ENCODE measurements at places on chromosomes 4 and X. TPM values are rescaled to one million over a fixed set of nuclear protein-coding genes. Genes with fewer than 3 reads are reported as not detected.

GRCh38 chrX:129659141-129659540, 4.4 kb upstream of the APLN start:
- H3K27me3 ChIP-seq = no peaks in the 10 kb centered on the region
- H3K36me3 ChIP-seq = no peaks in the 10 kb centered on the region
- no peaks in the 10 kb centered on the region for H3K4me1 ChIP-seq
- H3K4me3 ChIP-seq = no peak overlapping the region
- no peak overlapping the region for H3K27ac ChIP-seq
- no peak for DNase-seq

DNA sequence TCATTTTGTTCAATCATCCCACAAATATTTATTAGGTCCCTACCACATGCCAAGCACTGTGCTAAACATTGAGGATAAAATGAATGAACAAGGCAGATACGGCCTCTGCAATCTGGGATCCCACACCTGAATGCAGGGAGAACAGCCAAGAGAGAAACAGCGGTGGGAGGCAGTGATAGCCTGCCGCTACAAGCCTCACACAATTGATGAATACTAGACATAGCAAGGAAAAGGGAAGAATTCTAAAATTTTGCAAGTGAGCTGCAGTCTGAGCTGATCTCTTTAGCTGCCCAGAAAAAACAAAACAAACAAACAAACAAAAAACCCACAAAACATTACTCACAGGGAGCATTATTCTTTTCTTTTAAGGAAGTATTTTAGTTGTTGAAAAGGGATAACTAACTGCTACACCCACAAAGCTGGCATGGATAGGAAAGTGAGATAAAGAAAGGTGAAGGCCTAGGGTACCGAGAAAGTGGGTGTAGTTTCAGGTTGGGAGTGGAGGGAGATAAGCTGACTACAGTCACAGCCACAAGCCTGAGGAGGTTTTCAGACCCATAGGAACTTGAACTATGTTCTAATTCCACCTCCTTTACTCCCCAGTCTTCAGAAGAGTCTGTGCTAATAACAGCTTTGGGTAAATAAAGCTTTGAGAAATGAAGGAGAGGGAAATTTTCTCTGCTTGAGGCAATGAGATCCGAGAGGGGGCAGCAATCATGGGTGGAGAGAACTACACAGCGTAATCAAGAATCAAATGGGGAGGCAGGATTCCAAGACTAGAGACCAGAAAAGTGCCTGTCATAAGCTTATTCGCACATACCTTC, 85.4 kb downstream of the SH3RF1 start:
- H3K4me1 ChIP-seq = peaks cover 5% of the 10 kb centered on the region
- no peak overlapping the region for H3K27ac ChIP-seq
- no peak overlapping the region for H3K4me3 ChIP-seq
- no peaks in the 10 kb centered on the region for H3K36me3 ChIP-seq
- peaks cover 5% of the 10 kb centered on the region for H3K27me3 ChIP-seq

GRCh38 chr4:130534651-130535050, 1438.7 kb downstream of the C4orf33 start:
- H3K4me1 ChIP-seq = no peaks in the 10 kb centered on the region
- H3K4me3 ChIP-seq = no peak overlapping the region
- no peak for DNase-seq
- H3K27ac ChIP-seq = no peak overlapping the region
- H3K36me3 ChIP-seq = no peaks in the 10 kb centered on the region

Gene TRIM61
- 0.34 TPM for total RNA-seq

Gene BRS3
- not detected for total RNA-seq

GRCh38 chrX:132090403-132091159, 37.2 kb downstream of the FRMD7 start:
- H3K4me1 ChIP-seq = no peaks in the 10 kb centered on the region
- no peaks in the 10 kb centered on the region for H3K27me3 ChIP-seq
- H3K36me3 ChIP-seq = no peaks in the 10 kb centered on the region

GRCh38 chr4:8419222-8420041, 21.1 kb downstream of the ACOX3 start:
- no peak overlapping the region for H3K4me3 ChIP-seq
- H3K4me1 ChIP-seq = peaks cover 4% of the 10 kb centered on the region
- peaks cover 4% of the 10 kb centered on the region for H3K27me3 ChIP-seq
- no peak for DNase-seq

- H3K4me3 ChIP-seq = no peak overlapping the region
- no peaks in the 10 kb centered on the region for H3K4me1 ChIP-seq
- H3K27me3 ChIP-seq = no peaks in the 10 kb centered on the region
- no peak overlapping the region for H3K27ac ChIP-seq
- H3K36me3 ChIP-seq = no peaks in the 10 kb centered on the region
- no peak for DNase-seq
Measured at GRCh38 chrX:123108513-123109427, 75.3 kb upstream of the GRIA3 start.

Gene PITX2
- 1.3 TPM for total RNA-seq

Gene TLR6
- total RNA-seq = not detected

- H3K27ac ChIP-seq = no peak overlapping the region
- no peaks in the 10 kb centered on the region for H3K27me3 ChIP-seq
- H3K4me1 ChIP-seq = no peaks in the 10 kb centered on the region
- no peak for DNase-seq
Measured at GRCh38 chrX:101057093-101057714, 5.3 kb upstream of the TRMT2B start.

- no peak for DNase-seq
- no peaks in the 10 kb centered on the region for H3K36me3 ChIP-seq
- H3K27me3 ChIP-seq = no peaks in the 10 kb centered on the region
- no peaks in the 10 kb centered on the region for H3K4me1 ChIP-seq
- H3K4me3 ChIP-seq = no peak overlapping the region
Measured at GRCh38 chrX:11722304-11722703, 35.7 kb upstream of the MSL3 start.

DNA sequence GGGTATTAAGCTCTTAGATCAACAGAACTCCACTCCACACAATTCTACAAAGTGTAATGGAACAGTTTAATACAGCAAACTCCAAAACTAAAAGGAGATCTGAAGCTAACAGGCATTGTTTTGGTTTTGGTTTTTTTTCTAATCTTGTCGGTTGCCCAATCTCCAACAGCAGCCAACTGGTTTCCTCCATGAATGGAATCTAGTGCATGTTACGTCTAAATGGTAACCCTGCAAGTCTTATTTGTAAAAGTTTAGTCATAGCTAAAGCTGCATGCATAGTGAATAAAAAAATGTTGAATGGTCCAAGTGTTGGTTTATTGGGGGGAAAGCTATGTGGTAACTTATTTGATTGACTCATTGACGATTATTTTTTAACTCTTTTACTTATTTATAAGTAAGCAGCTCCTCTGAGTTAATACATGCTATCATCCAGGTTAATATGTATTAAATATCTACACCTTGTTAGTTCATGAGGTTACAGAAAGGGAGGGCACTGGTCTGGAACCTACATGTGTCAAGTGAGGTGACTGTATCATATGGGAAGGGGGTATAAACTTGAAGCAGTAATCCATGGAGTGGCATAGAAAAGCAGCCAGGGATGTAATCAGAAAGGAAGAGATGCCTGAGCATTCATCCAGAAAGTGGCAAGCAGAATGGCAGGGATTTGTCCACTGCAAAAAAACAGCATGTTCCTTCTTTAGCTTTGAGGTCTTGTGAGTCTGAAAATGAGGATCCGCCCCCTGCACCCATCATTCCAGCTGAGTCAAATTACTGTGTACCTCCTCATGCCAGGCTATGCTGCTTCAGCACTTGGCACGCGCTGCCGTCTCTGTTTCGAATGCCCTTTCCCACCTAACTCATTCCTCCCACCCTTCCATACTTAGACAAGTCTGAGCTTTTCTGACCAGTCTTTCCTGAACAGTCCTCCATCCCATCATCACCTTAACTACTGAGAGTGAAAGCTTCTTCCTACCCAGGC, 81.7 kb downstream of the PDGFC start:
- no peaks in the 10 kb centered on the region for H3K4me1 ChIP-seq
- H3K27me3 ChIP-seq = no peaks in the 10 kb centered on the region
- no peaks in the 10 kb centered on the region for H3K36me3 ChIP-seq
- H3K4me3 ChIP-seq = no peak overlapping the region
- H3K27ac ChIP-seq = no peak overlapping the region
- DNase-seq = no peak

GRCh38 chrX:46759645-46759974, 692 bp upstream of the SLC9A7 start:
- DNase-seq = no peak
- peaks cover 2% of the 10 kb centered on the region for H3K4me1 ChIP-seq

DNA sequence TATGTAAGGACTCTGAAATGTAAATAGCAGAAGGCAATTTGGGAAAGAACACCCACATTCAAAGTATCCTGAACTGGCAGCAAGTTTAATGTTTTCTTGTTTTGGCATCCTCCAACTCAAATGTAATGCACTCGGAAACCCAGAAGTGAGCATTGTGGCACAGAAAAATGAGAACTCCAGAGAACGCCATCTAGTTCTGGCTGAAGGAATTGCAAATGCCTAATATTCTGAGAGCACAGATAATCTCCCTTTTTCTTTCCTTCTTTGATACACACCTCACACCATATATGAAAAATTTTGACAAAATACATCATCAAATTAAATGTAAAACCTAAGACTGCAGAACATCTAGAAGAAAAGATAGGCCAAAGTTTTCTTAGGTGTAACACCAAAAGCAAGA, 52.1 kb downstream of the PWWP3B start:
- H3K4me3 ChIP-seq = no peak overlapping the region
- no peak overlapping the region for H3K27ac ChIP-seq
- no peaks in the 10 kb centered on the region for H3K36me3 ChIP-seq
- H3K4me1 ChIP-seq = no peaks in the 10 kb centered on the region
- no peak for DNase-seq

DNA sequence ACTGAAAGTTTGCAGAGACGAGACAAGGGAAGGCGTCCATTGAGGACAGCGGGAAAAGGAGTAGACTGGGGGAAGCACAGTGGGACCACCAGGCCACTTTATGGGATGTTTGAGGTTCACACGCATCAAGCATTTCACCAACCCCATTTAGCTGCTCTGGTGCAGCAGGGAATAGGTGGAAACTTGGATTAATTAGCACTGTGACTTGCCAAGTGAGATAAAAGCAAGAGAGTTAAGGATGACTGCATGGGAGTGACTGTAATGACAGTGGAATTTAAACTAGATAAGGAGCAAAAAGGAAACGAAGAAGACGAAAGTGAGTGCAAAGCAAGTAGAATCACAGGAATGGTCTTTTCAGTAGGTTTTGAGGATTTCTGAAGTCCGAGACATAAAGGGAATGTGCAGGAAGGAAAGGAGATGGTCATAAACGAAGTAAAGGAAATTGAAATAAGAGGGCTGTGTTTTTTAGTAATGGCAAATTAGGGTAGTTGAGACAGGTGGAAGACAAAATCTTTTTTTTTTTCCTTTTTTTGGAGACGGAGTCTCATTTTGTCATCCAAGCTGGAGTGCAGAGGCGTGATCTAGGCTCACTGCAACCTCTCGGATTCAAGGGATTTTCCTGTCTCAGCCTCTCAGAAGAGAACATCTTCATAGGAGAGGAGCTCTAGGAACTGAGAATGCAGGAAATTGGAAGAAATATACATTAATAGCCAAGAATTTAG, 119.0 kb upstream of the MAP9 start:
- H3K27ac ChIP-seq = no peak overlapping the region
- no peaks in the 10 kb centered on the region for H3K4me1 ChIP-seq
- H3K36me3 ChIP-seq = no peaks in the 10 kb centered on the region
- peaks cover 2% of the 10 kb centered on the region for H3K27me3 ChIP-seq

DNA sequence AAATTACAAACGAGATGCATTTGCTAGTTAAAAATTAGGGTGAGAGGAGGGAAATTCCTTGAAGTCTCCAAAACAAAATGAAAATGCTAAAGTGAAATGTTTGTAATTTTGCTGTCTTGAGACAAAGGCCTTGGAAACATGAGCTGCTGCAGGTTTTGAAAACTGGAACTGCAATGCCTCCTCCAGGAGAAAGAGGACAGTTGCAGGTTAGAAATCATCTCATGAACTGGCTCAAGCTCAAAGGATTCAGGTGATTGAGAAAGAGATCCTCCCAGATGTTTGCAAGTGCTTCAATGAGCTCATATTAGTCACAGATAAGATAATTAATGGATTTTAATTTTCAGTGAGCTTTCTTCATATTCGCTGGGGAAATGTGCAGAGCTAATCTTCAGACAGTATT, 32.4 kb downstream of the SMPX start:
- DNase-seq = no peak
- H3K4me1 ChIP-seq = peaks cover 2% of the 10 kb centered on the region
- H3K36me3 ChIP-seq = no peaks in the 10 kb centered on the region
- no peak overlapping the region for H3K4me3 ChIP-seq
- H3K27me3 ChIP-seq = no peaks in the 10 kb centered on the region

DNA sequence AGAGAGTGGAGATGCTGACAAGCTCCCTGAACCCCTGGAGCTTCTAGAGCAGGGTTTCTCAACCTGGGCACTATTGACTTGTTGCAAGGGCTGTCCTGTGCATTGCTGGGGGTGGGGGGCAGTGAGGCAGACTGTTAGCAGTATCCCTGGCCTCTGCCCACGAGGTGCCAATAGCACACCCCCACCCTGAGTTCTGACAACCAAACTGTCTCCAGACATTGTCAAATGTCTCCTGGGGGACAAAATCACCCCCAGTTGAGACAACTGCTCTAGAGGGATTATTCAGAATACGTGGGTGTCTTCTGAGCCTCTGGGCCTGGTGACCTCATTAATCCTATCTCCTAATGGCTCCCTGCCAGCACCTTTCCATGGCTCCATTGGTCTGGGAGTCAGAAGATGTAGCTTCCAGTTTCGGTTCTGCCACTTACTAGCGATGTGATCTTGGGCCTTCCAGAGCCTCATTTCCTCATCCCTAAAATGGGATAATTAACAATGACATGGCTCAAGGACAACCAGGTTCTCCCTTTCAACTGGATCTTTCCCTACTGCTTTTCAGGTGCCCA, 17.6 kb upstream of the PJA1 start:
- no peak for DNase-seq
- H3K27ac ChIP-seq = no peak overlapping the region
- H3K27me3 ChIP-seq = peaks cover 2% of the 10 kb centered on the region
- no peak overlapping the region for H3K4me3 ChIP-seq
- peaks cover 13% of the 10 kb centered on the region for H3K4me1 ChIP-seq

Gene MTNR1A
- total RNA-seq = not detected

Gene PNCK
- 4.3 TPM for total RNA-seq

Gene ATP2B3
- total RNA-seq = 68.0 TPM

Gene TLR8
- not detected for total RNA-seq

- peaks cover 18% of the 10 kb centered on the region for H3K36me3 ChIP-seq
- peaks cover 4% of the 10 kb centered on the region for H3K4me1 ChIP-seq
- no peaks in the 10 kb centered on the region for H3K27me3 ChIP-seq
- no peak overlapping the region for H3K4me3 ChIP-seq
Measured at GRCh38 chr4:177016541-177017141, 223.9 kb upstream of the VEGFC start.

Gene SMR3B
- not detected for total RNA-seq
